ENCODE measurements at places on chromosomes 3 and 15. TPM values are rescaled to one million over a fixed set of nuclear protein-coding genes. Genes with fewer than 3 reads are reported as not detected.

The C15orf62 gene
- total RNA-seq = not detected

The CCR5 gene
- 1.4 TPM for total RNA-seq

The SUCNR1 gene
- total RNA-seq = 0.14 TPM

The ST3GAL6 gene
- total RNA-seq = 2.7 TPM

The FBN1 gene
- 30.0 TPM for total RNA-seq

The BCL2A1 gene
- total RNA-seq = 4.0 TPM

The SPATA12 gene
- not detected for total RNA-seq

The CMTM6 gene
- 13.8 TPM for total RNA-seq

- no peak for DNase-seq
Observed at GRCh38 chr3:49260806-49261324, 16.2 kb downstream of the C3orf62 start.

GRCh38 chr3:151393941-151394340 lies 9.4 kb upstream of the P2RY12 start:
- DNase-seq = no peak

- DNase-seq = no peak
Observed at GRCh38 chr3:150743508-150743907, 19.5 kb downstream of the SIAH2 start.

DNA sequence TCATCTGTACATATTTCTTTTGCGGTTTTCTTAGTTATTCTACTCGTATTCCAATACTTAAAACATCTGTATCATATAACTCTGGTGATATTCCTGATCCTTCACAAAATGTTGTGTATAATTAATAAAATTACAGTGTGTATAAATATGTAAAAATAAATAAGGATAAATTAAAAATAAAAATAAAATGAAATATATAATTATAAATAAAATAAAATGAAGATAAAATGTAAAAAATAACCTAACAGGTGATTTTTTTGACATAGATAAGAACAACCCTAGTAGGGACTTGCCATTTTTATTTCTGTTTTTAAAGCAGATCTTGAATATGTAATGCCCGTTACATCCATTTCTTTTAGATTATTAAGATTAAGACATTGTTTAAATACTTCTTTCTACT lies 25.6 kb downstream of the IL1RAP start:
- no peak for DNase-seq

- DNase-seq = no peak
Observed at GRCh38 chr3:194632226-194632808, 902 bp downstream of the TMEM44 start.

GRCh38 chr3:192860454-192860853 lies 57.2 kb downstream of the MB21D2 start:
- DNase-seq = no peak

DNA sequence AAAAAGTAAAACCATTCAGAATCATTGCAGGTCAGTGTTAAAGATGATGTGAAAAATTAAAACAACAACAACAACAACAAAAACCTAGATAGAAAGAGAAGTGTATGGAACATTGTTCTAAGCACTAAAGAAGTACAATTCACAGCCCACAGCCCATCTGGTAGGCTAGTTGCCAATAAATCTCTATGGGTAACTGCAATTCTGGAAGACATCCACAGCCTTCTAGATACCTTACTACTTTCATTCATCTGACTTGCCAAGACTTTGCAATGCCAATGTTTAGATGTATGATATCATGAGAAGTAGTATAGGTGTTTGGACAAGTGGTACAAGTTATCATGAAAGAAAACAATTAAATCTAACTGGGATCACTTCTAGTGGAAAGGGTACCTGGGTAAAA lies 198.6 kb downstream of the VGLL3 start:
- DNase-seq = no peak

DNA sequence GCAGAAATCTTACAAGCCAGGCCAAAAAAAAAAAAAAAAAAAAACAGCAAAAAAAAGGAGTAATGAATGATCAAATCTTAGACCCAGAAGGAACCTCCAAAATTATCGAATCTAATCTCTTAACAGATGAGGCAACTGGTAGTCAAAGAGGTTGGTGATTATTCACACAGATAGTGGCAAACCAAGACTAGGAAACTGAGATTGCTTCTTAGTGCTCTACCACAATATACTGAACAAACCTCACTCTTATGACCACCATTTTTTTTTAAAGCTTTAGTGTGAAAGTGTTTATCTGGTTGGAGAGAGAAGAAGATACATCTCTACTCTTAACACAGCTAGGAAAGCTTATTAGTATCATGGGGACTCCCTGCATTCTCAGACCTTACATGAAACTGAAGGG lies 17.3 kb downstream of the ATOSA start:
- no peak for DNase-seq

- no peak for DNase-seq
Observed at GRCh38 chr15:72856549-72857040, 73.0 kb upstream of the ADPGK start.

DNA sequence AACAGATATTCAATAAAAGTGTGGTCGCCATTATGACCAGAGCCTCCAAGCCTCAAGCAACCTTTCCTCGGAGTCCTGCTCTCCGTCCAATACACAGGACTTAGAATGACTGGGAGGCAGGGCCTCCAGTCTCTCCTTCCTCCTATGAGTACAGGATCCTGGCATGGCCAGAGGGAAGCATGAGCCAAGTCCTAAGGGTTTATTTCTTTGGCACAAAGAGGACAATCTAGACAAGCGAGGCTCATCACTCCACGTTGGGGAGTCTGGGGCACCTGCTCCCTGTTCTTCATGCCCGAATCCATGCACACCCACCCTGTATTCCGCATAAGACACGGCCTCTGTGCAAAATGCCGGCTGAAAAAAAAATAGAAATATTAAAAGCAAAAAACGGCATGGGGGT lies 6.8 kb downstream of the PRRT3 start:
- no peak for DNase-seq

GRCh38 chr3:57826245-57826951 lies 70.3 kb downstream of the SLMAP start:
- DNase-seq = no peak

GRCh38 chr3:146899171-146899570 lies 294.0 kb upstream of the PLSCR5 start:
- no peak for DNase-seq

DNA sequence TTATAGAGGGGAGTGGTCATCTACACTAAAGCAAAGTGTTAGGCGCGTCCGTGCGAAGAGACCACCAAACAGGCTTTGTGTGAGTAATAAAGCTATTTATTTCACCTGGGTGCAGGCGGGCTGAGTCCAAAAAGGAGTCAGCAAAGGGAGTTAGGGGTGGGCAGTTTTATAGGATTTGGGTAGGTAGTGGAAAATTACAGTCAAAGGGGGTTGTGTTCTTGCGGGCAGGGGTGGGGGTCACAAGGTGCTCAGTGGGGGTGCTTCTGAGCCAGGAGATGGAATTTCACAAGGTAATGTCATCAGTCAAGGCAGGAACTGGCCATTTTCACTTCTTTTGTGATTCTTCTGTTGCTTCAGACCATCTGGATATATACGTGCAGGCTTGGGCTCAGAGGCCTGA lies 47.1 kb downstream of the OIP5 start:
- no peak for DNase-seq

DNA sequence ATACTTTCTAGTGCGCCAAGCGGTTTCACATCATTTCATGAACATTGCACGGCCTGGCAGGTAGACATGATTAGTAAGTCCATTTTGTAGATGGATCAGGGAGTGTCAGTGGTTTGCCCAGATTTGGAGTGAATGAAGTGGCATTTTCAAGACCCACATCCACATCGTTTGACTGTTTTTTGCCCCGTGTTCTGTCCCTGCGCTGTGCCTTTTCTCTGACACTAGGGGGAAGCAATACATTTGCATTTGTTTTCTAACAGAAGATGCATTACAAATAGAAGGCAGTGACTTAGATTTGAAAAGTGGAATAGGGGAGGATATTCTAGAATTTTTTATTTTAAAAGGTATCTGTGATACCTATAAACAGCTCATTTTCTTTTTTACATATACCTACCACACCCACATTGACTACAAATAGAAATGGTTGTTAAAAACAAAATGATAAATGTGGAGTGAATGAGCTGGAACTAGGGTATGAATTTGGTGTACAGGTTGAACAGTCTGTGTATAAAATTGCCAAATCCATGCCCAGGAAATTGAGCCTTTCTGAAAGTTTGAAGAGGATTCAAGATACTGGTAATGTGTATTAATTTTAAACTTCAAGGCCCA lies 98.0 kb downstream of the USP13 start:
- no peak for DNase-seq

- no peak for DNase-seq
Observed at GRCh38 chr3:10352146-10352911, 31.4 kb upstream of the SEC13 start.

GRCh38 chr3:178558637-178559036 lies 22.4 kb downstream of the KCNMB2 start:
- DNase-seq = no peak

- DNase-seq = no peak
Observed at GRCh38 chr3:73384091-73384906, 240.4 kb downstream of the PDZRN3 start.

GRCh38 chr3:167976516-167977361 lies 119.0 kb downstream of the GOLIM4 start:
- DNase-seq = no peak

- DNase-seq = no peak
Observed at GRCh38 chr15:28101983-28102441, 2.9 kb upstream of the OCA2 start.

DNA sequence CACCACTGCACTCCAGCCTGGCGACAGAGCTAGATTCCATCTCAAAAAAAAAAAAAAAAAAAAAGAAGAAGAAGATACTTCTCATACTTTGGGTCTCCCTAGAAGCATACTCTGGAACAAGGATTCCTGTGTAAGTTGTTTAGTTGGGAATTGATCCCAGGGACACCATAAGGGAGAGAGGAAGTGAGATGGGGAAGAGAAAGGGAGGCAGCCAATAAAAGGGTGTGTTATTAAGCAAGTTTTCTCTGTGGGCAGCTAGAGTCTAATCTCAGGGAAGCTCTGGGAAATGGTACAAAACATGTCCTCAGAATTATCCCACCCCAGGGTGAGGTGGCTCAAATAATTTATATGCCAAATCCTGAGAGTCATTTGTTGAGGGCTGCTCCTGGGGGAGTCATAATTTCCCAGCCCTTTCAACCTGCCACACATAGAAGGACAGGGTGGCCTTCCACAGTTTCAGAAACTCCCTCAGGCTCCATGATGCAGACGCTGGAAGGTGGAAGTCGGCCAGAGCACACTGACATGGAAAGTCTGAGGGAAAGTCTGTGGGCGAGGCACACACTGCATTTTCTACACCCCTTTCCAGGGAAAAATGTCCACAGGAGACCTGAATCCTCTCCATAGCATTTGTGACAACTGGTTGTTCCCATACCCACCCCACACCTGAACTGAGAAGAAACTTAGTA lies 86.4 kb upstream of the SLC4A7 start:
- DNase-seq = no peak

GRCh38 chr15:47397655-47398054 lies 319.6 kb upstream of the SEMA6D start:
- no peak for DNase-seq

DNA sequence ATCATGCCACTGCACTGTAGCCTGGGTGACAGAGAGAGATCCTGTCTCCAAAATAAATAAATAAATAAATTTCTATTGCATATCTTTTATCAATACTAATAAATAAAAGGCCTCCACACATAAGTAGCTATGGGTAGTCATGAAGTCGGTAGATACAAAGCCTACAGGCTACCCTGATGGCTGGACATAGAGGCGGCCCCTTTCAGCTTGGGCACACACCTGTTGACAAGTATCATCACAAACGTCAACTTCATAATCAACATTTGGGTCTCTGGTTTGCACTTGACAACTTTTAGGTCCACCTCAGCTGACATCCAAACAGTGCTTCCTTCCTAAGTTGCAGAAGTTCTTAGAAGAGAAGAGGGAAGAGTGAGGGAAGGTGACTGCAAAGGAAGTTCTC lies 53.4 kb downstream of the ITGA11 start:
- no peak for DNase-seq

GRCh38 chr15:80010131-80010673 lies 39.2 kb upstream of the BCL2A1 start:
- DNase-seq = no peak
